ENCODE measurements at places on chromosomes 6 and 20. TPM values are rescaled to one million over a fixed set of nuclear protein-coding genes. Genes with fewer than 3 reads are reported as not detected.

DNA sequence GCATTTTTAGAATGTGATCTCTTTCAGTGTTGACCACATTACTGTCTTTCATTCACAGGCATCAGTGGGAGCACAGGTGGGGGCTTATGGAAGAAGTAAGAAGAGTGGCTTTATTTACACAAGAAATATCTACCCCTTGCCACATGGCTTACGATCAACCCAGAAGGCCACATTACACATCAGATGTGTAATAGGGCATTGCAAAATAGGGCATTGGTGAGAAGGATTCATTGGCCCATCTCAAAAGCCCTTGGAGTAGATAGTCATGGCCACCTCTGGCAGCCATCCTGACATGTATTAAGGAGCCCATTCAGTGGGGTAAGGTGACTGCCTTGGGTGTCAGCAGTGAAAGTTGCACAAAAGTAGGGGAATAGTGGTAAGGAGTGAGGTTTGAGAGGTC lies 97.5 kb downstream of the MAFB start:
- no peaks in the 10 kb centered on the region for H3K27me3 ChIP-seq
- no peaks in the 10 kb centered on the region for H3K4me1 ChIP-seq
- DNase-seq: no peak
- no peaks in the 10 kb centered on the region for H3K36me3 ChIP-seq

DNA sequence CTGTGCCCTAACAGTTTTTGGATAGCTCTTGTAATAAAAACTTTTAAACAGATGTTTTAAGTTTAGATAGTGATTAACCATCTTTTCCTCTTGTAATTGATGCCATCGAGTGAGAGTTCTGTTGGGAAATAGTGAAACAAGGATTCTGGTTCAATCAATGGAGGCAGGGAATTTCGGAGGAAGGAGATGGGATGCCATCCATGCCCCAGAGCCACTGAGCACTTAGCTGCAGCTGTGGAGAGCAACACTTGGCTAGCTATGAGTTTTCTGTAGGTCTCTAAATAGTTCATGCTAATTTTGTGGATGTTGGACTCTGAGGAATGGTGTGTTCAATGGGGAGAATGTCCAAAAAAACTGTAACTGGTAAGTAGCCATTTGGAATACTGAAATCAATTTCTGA lies 16.7 kb downstream of the CBFA2T2 start:
- DNase-seq: no peak
- H3K4me1 ChIP-seq: no peaks in the 10 kb centered on the region
- H3K27me3 ChIP-seq: no peaks in the 10 kb centered on the region
- no peak overlapping the region for H3K4me3 ChIP-seq
- no peaks in the 10 kb centered on the region for H3K36me3 ChIP-seq
- H3K27ac ChIP-seq: no peak overlapping the region

- no peak overlapping the region for H3K4me3 ChIP-seq
- H3K36me3 ChIP-seq: no peaks in the 10 kb centered on the region
- H3K27ac ChIP-seq: no peak overlapping the region
- no peaks in the 10 kb centered on the region for H3K4me1 ChIP-seq
- H3K27me3 ChIP-seq: no peaks in the 10 kb centered on the region
- no peak for DNase-seq
Measured at GRCh38 chr6:1726341-1726768, 116.6 kb downstream of the FOXC1 start.

GRCh38 chr6:2124260-2124709 lies 121.1 kb downstream of the GMDS start:
- H3K4me1 ChIP-seq: no peaks in the 10 kb centered on the region
- DNase-seq: no peak
- H3K36me3 ChIP-seq: no peaks in the 10 kb centered on the region

- H3K4me1 ChIP-seq: no peaks in the 10 kb centered on the region
- DNase-seq: no peak
- H3K27ac ChIP-seq: no peak overlapping the region
- H3K36me3 ChIP-seq: no peaks in the 10 kb centered on the region
- H3K4me3 ChIP-seq: no peak overlapping the region
- no peaks in the 10 kb centered on the region for H3K27me3 ChIP-seq
Measured at GRCh38 chr6:33967966-33968724, 164.3 kb upstream of the MLN start.

The SLC52A3 gene
- total RNA-seq: 7.2 TPM

The CYP24A1 gene
- total RNA-seq: not detected

DNA sequence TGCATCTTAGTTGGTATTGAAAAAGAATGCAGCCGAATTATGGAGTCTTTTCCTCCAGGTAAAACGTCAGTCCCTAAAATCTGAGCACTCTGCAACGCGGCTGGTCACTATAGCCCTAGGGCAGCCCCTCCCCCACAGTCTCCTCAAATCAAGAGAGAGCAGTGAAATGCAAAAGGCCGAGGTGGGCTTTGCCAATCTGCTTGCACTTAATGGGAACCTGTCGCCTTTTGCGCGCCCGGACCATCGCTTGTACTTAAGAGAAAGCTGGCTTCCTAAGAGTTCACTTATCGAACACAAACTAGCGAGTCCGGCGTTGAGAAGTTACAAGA lies 447 bp downstream of the MCM3 start:
- no peaks in the 10 kb centered on the region for H3K36me3 ChIP-seq
- H3K27ac ChIP-seq: peak overlapping the region; percentile 60
- DNase-seq: peak; percentile 26
- H3K4me1 ChIP-seq: peaks cover 9% of the 10 kb centered on the region
- no peaks in the 10 kb centered on the region for H3K27me3 ChIP-seq

GRCh38 chr6:68635706-68636513 lies 828 bp downstream of the ADGRB3 start:
- no peak for DNase-seq
- H3K4me3 ChIP-seq: peak overlapping the region; percentile 64
- H3K27ac ChIP-seq: peak overlapping the region; percentile 14
- H3K27me3 ChIP-seq: no peaks in the 10 kb centered on the region

GRCh38 chr6:159541296-159541695 lies 151.7 kb downstream of the SOD2 start:
- H3K4me3 ChIP-seq: no peak overlapping the region
- H3K27ac ChIP-seq: no peak overlapping the region

DNA sequence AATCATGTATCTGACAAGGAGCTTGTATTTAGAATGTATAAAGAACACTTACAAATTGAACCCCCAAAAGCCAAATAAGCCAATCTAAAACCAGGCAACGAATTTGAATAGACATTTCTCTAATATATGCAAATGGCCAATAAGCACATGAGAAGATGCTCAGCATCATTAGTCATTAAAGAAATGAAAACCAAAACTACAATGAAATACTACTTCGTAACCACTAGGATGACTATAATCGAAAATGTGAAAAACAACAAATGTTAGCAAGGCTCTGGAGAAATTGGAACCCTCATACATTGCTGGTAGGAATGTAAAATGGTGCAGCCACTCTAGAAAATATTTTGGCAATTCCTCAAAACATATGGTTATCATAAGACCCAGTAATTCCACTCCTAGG lies 105.8 kb upstream of the TOP1 start:
- no peaks in the 10 kb centered on the region for H3K36me3 ChIP-seq
- no peak for DNase-seq
- no peak overlapping the region for H3K4me3 ChIP-seq
- no peak overlapping the region for H3K27ac ChIP-seq
- H3K27me3 ChIP-seq: no peaks in the 10 kb centered on the region

GRCh38 chr6:17768388-17768787 lies 61.7 kb upstream of the NUP153 start:
- no peak for DNase-seq
- H3K4me1 ChIP-seq: no peaks in the 10 kb centered on the region
- H3K4me3 ChIP-seq: no peak overlapping the region
- H3K27ac ChIP-seq: no peak overlapping the region
- H3K36me3 ChIP-seq: peaks cover 19% of the 10 kb centered on the region

The NR2E1 gene
- total RNA-seq: not detected

The TGM3 gene
- total RNA-seq: not detected

The ARMC2 gene
- 7.2 TPM for total RNA-seq

The ID4 gene
- total RNA-seq: 92.9 TPM

The GSTA2 gene
- total RNA-seq: not detected

DNA sequence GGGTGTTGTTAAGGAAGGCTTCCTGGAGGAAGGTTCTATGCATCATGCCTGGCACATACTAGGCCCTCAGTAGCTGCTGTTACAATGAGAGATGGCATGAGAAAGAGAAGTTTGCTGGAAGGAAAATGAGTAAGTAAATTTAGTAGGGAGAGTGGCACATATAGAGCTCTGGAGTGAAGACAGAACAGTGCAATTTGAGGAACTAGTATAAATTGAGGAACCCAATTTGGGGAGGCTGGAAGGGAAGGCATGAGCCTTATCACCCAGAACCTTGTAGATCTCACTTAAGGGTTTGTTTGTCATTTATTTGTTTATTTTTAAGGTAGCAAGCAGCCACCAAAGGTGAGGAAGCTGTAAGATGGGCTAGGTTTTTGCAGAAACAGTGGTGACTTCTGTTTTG lies 87.1 kb upstream of the SCGN start:
- no peak for DNase-seq
- H3K4me3 ChIP-seq: no peak overlapping the region
- no peaks in the 10 kb centered on the region for H3K4me1 ChIP-seq
- peaks cover 5% of the 10 kb centered on the region for H3K36me3 ChIP-seq

DNA sequence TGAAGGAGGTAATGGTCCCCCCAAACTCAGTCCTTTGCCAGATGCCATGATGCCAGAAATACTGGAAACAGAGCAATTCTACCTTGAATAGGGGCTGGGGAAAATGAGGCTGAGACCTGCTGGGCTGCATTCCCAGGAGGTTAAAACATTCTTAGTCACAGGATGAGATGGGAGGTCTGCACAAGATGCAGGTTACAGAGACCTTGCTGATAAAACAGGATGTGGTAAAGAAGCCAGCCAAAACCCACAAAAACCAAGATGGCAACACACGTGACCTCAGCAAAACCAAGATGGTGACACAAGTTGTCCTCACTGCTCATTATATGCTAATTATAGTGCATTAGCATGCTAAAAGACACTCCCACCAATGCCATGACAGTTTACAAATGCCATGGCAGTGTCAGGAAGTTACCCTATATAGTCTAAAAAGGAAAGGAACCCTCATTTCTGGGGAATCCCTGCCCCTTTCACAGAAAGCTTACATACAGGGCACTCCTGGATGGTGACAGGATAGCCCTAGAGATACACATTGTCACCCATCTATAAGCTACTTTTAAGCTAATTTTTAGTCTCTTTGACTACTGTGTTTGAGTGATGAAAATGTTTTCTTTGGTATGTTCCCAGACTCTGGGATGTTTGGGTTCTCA lies 979.7 kb downstream of the TBC1D32 start:
- no peaks in the 10 kb centered on the region for H3K27me3 ChIP-seq
- no peaks in the 10 kb centered on the region for H3K4me1 ChIP-seq

The TFAP2C gene
- total RNA-seq: 1.8 TPM

- H3K36me3 ChIP-seq: no peaks in the 10 kb centered on the region
- H3K27ac ChIP-seq: no peak overlapping the region
- DNase-seq: no peak
- no peaks in the 10 kb centered on the region for H3K27me3 ChIP-seq
- H3K4me1 ChIP-seq: no peaks in the 10 kb centered on the region
Measured at GRCh38 chr6:10676403-10676802, 18.0 kb downstream of the C6orf52 start.

GRCh38 chr6:148524976-148525375 lies 182.3 kb downstream of the SASH1 start:
- peak overlapping the region; percentile 27 for H3K27ac ChIP-seq
- no peak overlapping the region for H3K4me3 ChIP-seq
- peaks cover 5% of the 10 kb centered on the region for H3K36me3 ChIP-seq
- no peaks in the 10 kb centered on the region for H3K27me3 ChIP-seq

GRCh38 chr6:51474022-51474975 lies 613.1 kb downstream of the PKHD1 start:
- no peaks in the 10 kb centered on the region for H3K27me3 ChIP-seq
- DNase-seq: no peak
- no peaks in the 10 kb centered on the region for H3K36me3 ChIP-seq

DNA sequence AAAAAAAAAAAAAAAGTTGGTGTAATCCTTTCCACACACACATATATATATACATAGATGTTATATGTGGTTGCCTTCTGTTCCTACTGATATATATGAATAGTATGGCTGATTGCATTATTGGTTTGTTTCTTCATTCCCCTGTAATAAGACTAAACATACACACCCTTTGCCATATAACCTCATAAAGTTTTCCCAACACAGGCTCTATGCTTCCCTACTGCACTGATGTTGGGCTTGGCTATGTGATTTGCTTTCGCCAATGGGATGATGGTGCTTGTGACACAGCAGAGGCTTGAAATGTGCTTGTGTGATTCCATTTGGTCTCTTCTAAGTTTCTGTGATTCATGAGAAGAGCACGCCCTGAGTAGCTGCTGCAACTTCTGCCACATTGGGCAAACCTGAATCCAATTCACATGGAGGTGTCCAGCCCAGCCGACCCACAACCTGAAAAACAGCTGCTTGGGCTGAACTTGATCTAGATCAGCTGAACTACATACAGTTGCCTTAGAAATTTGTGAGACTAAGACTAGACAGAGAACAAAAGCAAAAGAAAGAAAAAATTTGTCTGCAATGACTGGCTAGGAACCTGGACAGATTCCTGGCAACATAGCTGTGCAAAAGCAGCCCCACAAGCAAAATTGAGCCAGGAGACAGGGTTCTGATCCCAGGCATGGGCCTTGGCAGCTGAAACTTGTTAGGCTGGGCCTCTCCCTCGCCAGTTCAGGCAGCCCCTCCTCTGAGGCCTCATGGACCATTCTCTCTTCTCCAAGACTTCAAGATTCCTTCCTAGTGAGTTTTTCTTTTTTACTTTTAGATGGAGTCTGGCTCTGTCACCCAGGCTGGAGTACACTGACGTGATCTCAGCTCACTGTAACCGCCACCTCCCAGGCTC lies 13.4 kb upstream of the TBC1D20 start:
- H3K27me3 ChIP-seq: no peaks in the 10 kb centered on the region
- no peak overlapping the region for H3K27ac ChIP-seq
- H3K36me3 ChIP-seq: no peaks in the 10 kb centered on the region
- no peak overlapping the region for H3K4me3 ChIP-seq
- H3K4me1 ChIP-seq: no peaks in the 10 kb centered on the region

The XKR7 gene
- total RNA-seq: not detected

GRCh38 chr6:119348096-119348747 lies 1.3 kb downstream of the MAN1A1 start:
- DNase-seq: no peak
- H3K27me3 ChIP-seq: no peaks in the 10 kb centered on the region
- H3K4me3 ChIP-seq: peak overlapping the region; percentile 84
- no peaks in the 10 kb centered on the region for H3K36me3 ChIP-seq
- no peaks in the 10 kb centered on the region for H3K4me1 ChIP-seq

- H3K4me1 ChIP-seq: no peaks in the 10 kb centered on the region
- H3K4me3 ChIP-seq: no peak overlapping the region
- DNase-seq: peak; percentile 56
- H3K36me3 ChIP-seq: no peaks in the 10 kb centered on the region
- H3K27ac ChIP-seq: no peak overlapping the region
Measured at GRCh38 chr20:4112481-4113421, 97.4 kb upstream of the RNF24 start.

DNA sequence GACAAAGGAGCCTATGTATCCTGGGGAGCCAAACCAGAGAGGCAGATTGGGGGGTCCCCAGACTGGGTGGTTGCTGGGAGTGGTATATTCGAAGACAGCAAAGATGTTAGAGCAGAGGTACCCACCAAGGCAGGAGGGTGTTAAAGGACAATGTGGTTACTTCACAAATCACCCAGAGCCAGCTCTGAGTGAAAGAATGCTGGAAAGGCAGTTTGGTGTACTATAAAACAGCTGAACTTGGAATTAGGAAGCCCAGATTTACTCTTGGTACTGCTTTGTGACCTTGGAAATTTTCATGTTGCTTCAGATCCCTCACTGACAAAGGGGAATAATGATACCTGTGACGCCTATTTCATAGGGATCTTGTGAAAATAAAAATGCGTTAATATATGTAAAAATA lies 121.6 kb downstream of the CD164 start:
- no peak for DNase-seq
- H3K27ac ChIP-seq: no peak overlapping the region
- H3K4me3 ChIP-seq: no peak overlapping the region
- H3K36me3 ChIP-seq: no peaks in the 10 kb centered on the region

GRCh38 chr6:20348041-20348440 lies 53.6 kb upstream of the E2F3 start:
- H3K27ac ChIP-seq: no peak overlapping the region
- H3K4me3 ChIP-seq: no peak overlapping the region
- no peaks in the 10 kb centered on the region for H3K27me3 ChIP-seq
- no peaks in the 10 kb centered on the region for H3K4me1 ChIP-seq

Data from breast epithelium (tissue), 4 donors.